ENCODE measurements at places on chromosomes 4 and X. TPM values are rescaled to one million over a fixed set of nuclear protein-coding genes. Genes with fewer than 3 reads are reported as not detected.

FGA gene
- not detected for total RNA-seq

DNA sequence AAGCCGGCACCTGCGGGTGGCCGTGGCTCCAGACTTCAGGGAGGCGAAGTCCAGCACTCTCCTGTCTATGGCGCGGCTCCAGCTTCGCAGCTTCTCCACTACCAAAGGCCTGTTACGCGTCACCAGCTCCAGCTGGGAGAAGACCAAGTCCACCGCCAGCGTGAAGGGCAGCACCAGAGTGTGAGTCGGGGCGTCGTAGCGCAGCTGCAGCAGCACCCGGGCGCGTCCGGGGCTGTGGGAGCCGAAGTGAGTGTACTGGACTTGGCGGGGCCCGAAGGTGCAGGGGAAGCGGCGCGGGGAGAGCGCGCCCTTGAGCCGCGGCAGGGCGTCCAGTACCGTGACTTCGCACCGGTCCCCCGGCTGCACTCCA lies 444 bp downstream of the FREM3 start:
- no peak for DNase-seq

DNA sequence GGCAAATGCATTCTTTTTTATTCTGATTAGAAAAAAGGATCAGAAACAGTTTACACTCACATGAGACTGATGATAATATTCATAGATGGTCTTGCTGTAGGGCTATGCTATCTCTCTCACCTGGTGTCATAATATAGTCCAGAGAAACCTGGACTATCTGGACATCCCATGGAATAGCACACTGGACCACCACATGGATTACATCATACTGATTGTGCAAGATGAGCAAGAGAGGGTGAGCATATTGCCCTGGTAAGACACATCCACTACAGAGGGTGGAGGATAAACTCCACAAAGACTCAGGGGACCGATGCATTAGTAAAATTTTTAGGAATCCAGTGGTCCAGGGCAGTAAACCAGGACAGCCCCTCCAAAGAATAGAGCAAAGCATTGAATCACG lies 8.2 kb downstream of the SYN1 start:
- DNase-seq: no peak

DNA sequence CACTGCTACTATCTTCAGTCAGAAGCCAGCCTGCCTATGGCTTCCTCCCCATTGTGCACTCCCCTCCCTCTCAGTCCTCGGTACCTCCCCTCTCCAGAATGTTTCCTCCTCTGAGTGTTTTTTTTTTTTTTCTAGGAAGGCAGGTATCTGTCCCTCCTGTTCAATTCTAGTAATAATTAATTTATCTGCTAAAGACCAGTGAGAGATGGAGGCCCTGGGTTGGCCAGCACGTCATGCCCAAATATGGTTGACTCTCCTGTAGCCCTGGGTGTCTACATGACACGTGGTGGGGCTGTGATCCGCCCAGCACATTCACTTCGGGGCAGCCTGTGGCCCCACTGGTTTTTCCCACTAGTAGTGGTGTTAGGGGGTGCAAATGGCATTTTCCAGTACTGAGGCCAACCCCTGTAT lies 1.8 kb downstream of the FLNA start:
- no peak for DNase-seq

GRCh38 chr4:67575232-67576058 lies 16.9 kb downstream of the STAP1 start:
- DNase-seq: no peak

GRCh38 chr4:105057370-105058105 lies 89.1 kb upstream of the TET2 start:
- no peak for DNase-seq

MAGEA1 gene
- total RNA-seq: not detected

- no peak for DNase-seq
Measured at GRCh38 chrX:118219866-118220265, 103.3 kb upstream of the KLHL13 start.

CYTL1 gene
- not detected for total RNA-seq

RTL5 gene
- 1.3 TPM for total RNA-seq

DNA sequence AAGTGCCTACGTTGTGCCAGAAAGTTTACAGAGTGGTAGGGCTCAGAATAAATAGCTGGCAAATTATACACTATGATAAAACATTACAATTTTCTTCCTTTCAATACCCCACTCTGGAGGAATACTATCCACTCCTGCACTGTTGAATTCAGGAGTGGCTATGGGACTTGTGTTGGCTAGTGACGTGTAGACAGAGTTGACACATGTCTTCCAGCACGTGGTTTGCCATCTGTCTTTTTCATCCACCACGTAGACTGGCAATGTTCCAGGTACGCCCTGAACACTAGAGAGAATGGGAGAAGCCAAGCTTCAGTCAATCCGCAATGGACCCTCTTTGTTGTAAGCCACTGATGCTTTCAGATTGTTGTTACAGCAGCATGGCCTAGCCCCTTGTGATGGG lies 168.8 kb upstream of the RBPJ start:
- DNase-seq: no peak

FATE1 gene
- not detected for total RNA-seq

DNA sequence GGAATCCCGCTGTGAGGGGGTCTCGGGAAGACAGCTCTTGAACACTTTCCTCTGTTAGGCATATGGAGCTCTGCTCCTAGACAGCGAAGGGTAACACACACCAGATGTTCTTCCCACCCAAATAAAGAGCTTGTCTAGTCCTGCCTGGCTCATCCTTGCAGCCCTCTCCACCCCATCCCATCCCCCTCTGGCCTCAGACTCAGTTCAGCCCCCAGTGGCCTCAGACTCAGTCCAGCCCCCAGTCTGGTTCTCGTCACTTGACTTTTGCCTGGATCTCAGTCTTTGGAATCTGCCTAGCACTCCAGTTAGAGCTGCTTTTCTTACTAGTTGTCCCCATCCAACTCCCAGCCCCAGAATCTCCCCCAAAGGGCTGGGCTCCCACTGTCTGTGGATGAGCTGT lies 14.9 kb downstream of the RAB33A start:
- no peak for DNase-seq

NAA11 gene
- not detected for total RNA-seq

- DNase-seq: no peak
Measured at GRCh38 chrX:13270360-13270759, 49.5 kb downstream of the ATXN3L start.

DNA sequence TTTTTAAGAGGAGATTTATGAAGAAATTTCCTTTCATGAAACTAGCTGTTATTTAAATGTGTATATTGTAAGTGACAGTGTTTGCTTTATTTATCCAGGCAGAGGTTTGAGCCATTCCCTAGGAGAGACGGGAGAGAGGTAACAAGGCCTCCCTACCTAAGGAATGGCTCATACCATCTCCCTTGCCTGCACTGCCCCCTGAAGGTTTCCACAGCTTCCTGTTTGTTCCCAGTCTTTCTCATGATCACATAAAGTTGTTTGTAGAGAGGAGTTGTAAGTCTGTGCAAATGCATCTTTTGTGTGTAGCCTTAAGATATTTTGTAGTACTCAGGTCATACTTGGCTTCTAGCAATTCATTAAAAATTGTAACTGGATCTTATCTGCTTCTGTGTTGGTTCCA lies 1504.5 kb upstream of the PCDH10 start:
- no peak for DNase-seq

- peak; percentile 79 for DNase-seq
Measured at GRCh38 chr4:143337600-143338287, 1.1 kb downstream of the GAB1 start.

DNA sequence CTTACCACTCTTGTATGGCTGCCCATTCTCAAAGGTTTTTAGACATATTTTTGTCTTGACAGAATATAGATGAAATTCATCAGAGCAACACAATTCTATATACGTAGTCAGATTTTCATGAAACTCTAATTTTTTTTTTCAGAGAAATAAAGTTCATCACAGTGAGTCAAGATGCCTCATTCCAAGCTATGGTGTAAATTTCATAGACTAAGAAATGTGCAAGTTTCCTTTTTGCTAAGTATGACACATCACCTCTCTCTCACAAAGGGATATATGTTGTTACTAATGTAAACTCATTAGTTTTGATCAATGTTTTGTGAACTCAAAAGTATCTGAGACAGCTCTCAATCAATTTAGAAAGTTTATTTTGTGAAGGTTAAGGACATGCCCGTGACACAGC lies 60.4 kb upstream of the ATXN3L start:
- no peak for DNase-seq

UGT2B17 gene
- total RNA-seq: 346 TPM

- DNase-seq: no peak
Measured at GRCh38 chr4:165700855-165701254, 172.2 kb upstream of the TLL1 start.

DNA sequence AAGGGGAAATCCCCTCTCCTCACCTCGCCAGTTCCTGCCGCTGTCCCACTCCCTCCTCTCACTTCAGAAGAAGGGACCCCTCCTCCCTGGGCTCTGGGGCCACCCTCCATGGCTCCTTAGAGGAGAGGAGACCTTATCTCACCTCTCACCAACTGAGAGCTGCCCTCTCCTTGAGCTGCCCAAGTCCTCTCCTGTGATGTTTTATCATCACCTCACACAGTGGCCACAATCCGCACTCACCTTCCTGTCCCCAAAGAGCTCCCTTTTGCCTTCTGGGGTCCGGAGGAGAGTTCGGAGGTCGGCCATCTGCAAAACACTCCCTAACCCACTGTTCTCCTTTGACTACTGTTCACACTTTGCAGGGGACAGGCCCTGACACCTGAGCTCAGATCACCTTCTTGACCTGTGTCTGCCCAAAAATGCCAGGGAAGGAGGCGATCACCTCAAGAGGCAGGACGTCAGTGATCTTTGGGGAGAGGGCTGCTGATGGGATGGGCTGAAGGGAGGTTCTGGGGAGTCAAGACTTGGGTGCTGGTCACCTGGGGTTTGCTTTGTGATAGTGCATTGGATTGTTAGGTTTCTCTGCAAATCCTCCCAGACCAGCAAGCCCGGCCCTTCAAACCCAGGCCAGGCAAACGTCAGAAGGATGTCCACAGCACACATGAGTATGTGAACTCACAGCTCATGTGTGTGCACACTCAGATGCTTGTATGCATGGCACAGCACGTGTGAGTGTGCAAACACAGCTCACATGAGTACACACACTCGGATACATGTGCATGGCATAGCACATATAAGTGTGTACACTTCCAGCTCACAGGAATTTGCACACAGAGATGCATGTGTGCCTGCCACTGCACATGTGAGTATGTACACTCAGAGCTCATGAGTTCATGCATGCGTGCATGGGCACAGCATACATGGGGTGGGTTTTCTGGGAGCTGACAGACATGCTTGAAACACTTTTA lies 41.8 kb downstream of the HTRA3 start:
- no peak for DNase-seq

CTAG1A gene
- not detected for total RNA-seq

EIF1AX gene
- 28.9 TPM for total RNA-seq

DNA sequence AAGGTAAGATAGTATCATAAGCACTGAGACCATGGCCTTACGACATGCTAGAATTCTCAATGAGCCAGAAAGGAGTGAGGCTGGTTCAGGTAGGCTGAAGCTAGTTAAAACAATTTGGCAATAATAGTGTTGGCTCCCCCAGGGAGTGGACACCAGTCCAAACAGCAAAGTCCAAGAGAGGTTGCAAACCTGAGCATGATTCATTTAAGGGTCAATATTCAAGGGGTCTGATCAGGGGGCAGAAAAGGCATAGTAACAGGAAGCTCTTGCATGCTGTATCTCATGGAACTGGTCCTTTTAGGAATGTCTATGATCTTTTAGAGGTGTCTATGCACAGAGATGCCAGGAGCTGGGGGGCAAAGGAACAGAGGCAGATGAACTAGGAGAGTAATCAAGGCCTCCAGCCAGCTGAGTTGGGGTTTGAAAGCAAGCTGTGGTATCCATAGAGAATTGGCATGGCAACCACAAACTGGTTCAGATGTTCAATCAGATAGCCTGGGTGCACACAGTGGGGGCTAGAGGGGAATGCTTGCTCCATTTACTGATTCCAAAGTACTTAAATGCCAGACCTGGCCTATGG lies 5.1 kb downstream of the GJB1 start:
- DNase-seq: no peak

DNA sequence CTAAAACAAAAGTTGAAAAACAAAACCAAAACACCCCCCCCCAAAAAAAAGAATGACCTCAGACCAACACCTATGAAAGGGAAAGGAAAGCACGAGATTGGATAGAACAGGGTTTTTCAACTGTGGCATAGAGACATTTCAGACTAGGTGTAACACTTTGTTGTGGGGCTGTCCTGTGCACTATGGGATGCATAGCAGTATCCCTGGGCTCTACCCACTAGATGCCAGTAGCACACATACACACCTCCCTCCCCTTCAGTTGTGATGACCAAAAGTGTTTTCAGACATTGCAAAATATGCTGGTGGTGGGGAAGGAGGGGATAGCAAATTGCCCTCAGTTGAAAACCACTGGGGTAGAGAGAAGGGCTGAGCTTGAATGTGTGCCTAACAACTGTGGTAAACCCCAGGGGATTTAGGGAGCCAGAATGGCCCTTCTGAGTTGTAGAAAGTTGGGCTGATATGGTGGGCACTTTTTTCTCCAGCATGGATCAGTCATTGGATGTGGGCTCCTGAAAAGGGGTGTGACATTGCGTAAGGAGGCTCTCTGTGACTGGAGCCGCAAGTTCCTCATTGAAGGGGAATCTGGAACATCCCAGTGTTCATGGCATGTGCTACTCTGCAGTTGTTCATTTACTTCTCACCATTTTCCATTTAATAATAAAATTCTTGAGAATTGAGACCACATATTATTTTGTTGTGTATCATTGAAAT lies 8.8 kb upstream of the GEMIN8 start:
- no peak for DNase-seq

ASB5 gene
- 1.8 TPM for total RNA-seq

- no peak for DNase-seq
Measured at GRCh38 chr4:176300565-176300964, 19.2 kb upstream of the SPCS3 start.

GRCh38 chrX:123590842-123591486 lies 141.9 kb downstream of the THOC2 start:
- no peak for DNase-seq

- DNase-seq: no peak
Measured at GRCh38 chr4:123315617-123316016, 81.0 kb upstream of the SPRY1 start.

DNA sequence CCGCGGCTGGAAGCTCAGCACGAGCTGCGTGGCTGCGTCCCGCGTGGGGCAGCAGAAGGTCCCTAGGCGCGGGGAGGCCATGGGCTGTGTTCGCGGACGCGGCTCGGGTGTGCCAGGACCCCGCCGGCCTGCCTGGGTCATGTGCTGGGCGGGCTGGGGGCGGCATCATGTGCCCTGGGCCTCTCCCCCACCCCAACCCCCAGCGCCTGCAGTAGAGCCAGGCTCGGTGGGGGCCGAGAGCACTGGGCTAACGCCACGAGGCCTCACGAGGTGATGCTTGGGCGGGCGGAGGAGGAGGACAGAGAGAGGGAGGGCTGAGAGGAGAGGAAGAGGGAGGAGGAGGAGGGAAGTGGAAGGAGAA lies at the start of gene GPR143:
GPR143 (minus strand) TSS at position 111 of the 361 bp plus-strand sequence; CDS start at position 81, 30 bp downstream.
- DNase-seq: no peak

CLCN3 gene
- total RNA-seq: 72.9 TPM

Measured in transverse colon (tissue), 4 donors.